Suprapubic skin (tissue), 4 donors: ENCODE measurements at places on chromosomes 2 and 18.

DNA sequence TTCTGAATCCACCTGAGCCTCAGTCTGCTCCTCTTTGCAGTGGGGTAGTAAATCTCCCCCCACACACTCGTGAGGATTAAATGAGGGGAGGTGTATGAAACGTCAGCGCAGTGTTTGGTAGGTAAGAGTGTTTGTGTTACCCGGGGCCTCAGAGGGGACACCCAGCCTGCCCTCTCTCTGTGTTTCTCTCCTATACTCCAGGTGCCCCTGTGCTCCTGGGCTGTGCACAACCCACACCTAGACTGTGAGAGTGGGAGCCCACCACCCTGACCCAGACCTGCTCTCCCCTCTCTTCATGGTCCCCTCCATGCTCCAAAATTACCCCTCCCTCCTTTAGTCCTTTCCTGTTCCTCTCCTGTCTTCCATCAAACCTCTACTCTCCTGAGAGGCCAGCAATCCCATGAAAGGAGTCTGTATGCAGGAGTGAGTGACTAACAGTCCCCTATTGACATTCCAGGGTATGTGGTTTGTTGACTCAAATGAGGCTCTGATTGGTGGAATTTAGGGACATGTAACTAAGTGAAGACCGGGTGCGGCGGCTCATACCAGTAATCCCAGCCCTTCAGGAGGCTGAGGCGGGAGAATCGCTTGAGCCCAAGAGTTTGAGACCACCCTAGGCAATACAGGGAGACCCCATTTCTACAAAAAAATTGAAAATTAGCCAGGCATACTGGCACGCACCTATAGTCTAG, 10.4 kb downstream of the CIB4 start:
- no peak for DNase-seq

GRCh38 chr2:188853307-188853706, 120.9 kb upstream of the COL3A1 start:
- DNase-seq, result no peak

GRCh38 chr2:14094592-14094991, 537.9 kb upstream of the LRATD1 start:
- DNase-seq, result no peak

DNA sequence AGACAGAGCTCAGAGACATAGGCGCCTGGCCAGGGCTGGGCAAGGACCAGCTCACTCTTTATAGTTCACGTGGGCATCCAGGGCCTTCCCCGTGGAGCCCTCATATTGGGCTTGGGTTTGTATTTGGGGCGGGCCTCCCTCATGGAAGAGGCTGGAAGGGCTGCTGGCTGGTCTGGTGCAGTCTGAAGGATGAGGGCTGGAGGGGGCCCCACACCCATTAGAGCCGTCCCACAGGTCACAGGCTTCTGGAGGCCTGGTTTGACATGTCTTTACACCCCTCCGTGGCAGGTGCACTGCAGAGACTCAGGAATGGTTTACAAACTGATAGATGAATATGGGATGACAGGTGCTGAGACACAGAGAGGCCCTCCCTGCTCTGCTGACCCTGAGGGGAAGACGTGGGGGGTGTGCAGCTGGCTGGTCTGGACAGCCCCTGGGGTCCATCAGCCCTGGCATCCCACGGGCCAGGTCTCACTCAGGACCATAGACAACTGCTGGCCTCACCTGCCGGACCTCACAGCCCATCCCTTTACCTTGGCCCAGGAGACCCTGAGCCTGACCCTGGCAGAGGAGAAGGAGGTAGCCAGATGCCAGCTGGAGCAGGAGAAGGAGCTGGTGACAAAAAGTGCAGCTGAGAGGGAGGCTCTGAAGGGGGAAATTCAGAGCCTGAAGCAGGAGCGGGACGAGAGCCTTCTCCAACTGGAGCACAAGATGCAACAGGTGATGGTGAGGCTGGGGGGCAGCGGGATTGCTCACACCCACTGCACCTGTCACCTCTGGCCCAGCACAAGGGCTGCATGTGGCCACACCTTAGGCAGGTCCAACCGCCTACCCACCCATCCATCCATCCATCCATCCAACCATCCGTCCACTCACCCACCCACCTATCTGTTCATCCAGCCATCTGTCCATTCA, 43.9 kb downstream of the CROCC2 start:
- DNase-seq, result peak; percentile 30

- DNase-seq, result no peak
These were observed 218.0 kb upstream of the KCNJ3 start for GRCh38 chr2:154480521-154480920.

GRCh38 chr2:2252179-2252578, 78.9 kb downstream of the MYT1L start:
- DNase-seq, result no peak

GRCh38 chr2:14778015-14778414, 145.5 kb downstream of the LRATD1 start:
- DNase-seq, result no peak

GRCh38 chr2:174662459-174662858, 64.9 kb upstream of the WIPF1 start:
- DNase-seq, result no peak

DNA sequence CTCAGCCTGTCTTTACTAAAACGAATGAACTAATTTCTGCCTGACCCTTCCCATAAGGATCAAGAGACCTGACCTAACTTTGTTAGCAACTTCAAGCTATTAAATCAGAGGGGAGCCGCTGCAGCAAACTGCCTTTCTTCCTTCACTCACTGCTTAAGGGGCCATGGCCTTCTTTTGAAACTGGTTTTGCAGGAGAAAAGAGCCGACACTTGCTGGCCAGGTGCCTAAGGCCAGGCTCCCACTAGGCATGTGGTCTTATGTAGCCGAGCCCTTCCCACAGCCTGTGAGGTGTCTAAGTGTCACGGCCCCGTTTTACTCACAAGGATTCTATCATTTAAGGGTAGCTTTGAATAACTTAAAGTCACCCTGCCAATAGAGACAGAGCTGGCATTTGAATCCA, 130.8 kb downstream of the ZNF236 start:
- no peak for DNase-seq

GRCh38 chr2:237790353-237790752, 8.2 kb upstream of the RBM44 start:
- DNase-seq, result no peak

DNA sequence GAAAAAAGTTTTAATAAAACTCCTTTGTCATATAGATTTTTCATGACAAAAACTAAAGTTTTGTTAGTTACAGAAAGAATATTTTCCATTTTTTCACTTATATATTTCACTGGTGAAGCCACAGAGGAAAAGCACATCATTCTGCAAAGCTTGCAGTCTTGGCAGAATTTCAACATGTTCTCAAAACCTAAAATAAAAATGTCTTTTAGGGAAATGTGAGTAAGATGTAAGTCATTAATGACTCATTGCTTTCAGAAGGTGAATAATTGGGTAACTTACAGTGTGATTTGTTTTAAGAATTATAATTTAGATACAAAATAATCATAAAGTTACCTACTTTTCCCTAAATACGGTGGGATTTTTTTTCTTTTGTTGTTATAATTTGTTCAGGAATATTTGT, 43.4 kb upstream of the TNFRSF11A start:
- DNase-seq, result no peak

- no peak for DNase-seq
These were observed 44.3 kb upstream of the CABYR start for GRCh38 chr18:24094561-24094960.

- no peak for DNase-seq
These were observed 354.3 kb downstream of the AKAIN1 start for GRCh38 chr18:4842751-4843150.

DNA sequence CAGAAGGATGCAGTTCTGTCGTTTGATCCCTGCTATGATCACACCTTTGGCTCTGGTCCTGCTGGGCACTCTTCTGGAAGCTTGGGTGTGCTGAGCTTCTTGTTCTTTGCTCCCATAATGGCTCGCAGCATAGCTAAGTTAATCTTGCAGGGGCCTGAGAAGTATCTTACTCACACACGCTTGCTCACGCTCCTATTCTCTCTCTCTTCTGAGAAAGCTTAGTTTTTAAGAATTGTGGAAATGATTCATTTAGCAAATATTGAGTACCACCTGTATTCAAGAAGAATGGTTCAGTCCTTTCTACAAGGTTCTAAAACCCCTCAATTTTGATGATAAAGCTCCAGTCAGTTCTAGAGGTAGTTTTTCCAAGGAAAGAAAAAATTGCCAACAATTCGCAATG, 40.6 kb downstream of the XRCC5 start:
- DNase-seq, result no peak

DNA sequence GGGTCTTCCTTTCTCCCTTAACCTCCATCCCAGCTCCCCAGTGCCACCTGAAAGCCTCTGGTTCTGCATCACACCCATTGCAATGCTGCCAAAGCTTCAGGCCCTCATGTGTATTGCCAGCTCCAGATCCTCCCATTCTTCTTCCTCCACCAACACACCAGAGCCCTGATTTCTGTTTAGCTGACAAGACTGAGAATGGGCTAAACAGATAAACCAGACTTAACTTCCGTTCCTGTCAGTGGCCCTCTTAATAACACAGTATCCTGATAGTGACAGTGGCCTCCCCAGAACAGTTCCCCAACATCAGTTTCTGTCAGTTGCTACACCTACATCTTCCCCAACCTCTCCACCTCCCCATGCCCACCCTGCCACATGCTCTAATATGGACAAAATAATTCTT, 31.3 kb upstream of the C1D start:
- DNase-seq, result no peak

DNA sequence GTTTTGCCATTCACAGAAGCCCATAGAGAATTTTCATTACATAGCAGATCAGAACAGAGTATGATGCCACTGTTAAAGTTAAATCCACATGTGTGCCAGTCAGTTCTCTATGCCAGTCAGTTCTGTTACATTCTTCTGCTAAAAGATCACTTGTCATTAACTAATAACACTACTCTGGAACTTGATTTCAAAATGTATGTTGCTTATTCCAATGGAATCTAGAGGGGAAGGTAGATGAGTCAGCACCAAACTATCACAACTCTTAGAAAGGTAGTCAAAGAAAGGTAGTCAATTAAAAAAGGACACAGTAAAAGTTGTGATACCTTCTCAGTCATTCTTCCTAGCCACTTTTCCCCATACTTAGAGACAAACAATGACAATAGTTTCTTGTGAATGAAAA, 1214.4 kb downstream of the LRP1B start:
- no peak for DNase-seq

DNA sequence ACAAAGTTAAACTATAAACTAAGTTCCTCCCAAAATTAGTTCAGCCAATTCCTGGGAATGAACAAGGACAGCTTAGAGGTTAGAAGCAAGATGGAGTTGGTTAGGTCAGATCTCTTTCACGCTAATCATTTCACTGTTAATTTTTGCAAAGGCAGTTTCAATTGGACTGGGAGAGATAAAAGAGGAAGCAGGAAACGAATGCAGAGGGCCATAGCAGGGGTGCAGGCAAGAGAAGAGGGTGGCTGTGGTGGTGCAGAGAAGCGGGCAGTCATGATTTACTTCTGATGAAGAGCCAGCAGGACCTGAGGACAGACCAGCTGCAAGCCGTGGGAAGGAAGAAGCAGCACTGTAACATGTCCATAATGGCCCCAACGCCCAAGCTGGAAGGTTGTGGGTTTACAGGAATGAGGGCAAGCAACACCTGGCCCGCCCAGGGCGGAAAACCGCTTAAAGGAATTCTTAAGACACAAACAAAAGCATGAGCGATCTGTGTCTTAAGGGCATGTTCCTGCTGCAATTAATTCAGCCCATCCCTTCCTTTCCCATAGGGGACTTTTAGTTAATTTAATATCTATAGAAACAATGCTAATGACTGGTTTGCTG, 4.1 kb upstream of the RMP24 start:
- DNase-seq, result no peak

DNA sequence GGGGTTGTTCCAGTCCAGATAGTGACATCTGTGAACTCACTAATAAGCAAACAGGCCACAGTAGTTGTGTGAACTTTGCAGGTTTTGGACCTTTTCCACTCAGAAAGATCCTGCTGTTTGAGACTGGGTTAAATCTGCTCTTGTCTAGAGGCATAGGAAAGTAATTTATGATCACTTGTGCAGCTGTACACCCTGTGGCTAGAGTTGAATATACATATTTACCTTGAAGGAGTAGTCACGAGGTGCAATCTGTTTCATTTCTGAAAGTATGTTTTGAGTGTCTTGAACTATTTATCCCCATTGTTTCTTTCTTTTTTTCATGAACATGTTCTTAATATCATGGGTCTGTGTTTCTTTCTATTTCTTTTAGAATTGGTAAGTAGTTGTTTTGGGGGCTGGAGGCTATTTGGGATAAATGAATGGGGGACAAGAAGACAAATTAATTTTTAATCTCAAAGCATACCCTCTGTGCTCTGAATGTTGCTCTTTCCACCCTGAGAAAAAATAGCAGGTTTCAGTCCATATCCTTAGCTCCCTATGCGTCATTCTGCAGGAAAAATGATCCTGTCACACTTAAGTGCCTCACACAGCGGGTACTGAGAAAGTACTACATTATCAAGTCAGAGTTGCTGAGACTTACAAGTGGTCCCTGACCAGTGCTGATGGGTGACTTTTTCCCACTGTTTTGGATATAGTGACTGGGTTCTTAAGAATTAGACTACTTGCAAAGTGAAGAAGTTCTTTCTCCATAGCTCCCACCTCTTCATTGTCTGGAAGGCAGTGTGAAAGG, 28.2 kb downstream of the DCC start:
- DNase-seq, result no peak

DNA sequence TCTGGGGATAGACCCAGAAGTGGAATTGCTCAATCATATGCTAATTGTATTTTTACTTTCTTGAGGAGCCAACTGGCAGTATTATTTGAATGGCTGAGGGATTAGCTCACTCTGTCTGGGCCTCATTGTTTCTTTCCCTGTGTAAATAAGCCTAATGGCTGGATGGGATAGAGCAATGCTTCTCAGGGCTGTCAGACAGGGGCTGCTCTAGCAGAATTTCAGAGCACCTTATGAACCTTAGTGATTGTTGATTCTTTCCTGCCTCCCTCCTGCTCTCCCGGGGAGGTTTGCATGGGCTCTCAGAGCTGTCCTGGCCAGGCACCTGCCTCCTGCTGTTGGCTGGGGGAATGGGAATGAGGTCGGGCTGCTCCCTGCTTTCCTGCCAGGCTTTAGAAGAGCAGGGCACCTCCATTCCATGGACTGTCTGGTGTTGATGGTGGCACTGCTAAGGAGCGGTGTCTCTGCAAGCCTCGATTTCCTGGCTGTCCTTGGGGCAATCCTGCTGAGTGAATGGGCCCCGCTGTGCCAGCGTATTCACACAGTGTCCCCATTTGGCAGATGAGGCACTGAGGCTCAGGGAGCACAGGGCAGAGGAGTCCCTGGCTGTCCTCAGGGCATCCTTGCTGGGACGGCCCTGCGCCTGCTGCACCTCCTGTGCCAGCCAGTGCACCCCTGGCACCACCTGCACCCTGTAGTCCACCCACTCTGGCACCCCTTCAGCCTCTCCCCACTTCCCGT, 468.2 kb upstream of the HS6ST1 start:
- DNase-seq, result no peak

GRCh38 chr2:42996528-42996927, 204.1 kb upstream of the HAAO start:
- DNase-seq, result peak; percentile 48

DNA sequence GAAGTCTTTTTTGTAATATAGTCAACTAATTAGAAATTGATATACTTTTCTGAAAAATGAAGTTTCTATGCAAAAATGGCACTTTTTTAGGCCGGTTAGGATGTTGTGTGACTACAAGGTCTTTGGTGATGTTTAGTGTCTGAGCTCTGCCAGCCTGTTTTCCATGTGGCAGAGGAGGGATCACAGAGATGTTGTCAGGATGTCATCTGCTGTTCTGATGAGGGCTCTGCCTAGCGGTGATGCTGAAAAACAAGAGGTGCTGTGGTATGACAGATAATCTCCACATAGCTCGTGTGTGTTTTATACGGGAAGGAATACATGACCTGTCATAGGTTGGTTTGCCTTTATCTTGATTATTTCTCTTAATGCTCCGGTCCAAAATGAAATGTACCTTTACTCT, 12.0 kb upstream of the IAH1 start:
- no peak for DNase-seq

GRCh38 chr2:225636558-225636957, 237.0 kb downstream of the NYAP2 start:
- DNase-seq, result no peak
